AG08395 (cell line): ENCODE measurements at places on chromosomes 1 and 21.

DNA sequence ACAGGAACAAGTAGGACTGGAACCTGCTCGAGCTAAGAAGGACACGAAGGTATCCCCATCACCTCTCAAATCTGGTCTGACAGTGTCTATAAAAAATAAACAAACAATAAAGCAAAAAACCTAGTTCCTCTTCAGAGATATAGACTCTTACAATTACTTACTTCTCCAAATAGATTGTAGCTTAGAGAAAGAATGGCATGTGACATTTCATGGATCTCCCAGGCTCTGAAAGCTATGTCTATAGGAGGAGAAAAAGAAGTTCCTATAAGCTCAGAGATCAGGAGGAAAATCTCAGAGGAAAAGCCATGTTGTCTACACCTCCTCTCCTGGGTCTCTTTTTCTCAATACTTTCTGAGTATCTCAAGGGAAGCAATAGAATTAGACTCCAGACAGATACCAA, 12.3 kb upstream of the OR10J5 start:
- no peak for DNase-seq

DNA sequence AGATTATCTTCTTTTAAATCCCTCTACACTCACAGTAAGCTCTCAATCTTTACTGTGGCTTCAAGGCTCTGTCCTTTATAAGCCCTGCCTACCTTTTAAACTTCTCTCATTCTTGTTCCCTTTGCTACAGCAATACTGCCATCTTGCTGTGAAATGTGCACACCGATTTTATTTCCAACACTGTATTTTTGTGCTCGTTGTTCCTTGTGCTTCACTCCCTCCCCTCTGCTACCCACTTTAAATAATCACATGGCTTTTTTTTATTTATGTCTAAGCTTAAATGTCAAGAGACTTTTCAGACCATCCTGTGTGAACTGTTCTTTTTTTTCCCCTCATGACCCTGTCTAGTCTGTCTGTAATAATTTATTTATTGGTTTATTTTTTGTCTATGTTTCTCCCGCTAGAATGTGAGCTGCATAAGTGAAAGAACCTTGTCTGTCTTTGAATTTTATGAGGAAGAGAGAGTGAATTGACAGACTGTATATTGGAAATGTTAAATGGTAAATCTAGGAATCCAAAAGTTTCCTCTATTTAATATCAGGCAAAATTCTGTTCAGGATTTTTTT, 45.7 kb downstream of the ABCD3 start:
- DNase-seq = peak; percentile 60

DNA sequence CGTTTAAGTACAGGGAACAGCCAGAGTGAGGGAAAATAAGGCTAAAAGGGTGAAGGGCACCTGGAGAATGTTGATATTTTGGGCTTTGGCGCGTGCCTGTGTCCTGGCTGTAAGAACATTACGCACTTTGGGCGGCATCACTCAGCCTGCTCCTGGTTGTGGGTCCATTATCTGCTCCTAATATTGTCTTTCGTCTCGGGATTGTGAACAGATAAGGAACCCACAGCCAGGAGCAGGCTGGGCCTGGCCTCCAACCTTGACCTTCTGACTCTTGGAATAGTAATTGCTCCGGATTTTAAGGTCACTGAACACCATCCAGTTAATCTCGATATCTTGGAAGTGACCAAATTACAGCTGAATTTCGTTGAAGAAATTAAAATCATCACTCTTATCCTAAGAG, 61.9 kb downstream of the TCP10L start:
- no peak for DNase-seq

- DNase-seq = peak; percentile 48
Measured at GRCh38 chr1:218371927-218372672, 27.0 kb downstream of the TGFB2 start.

DNA sequence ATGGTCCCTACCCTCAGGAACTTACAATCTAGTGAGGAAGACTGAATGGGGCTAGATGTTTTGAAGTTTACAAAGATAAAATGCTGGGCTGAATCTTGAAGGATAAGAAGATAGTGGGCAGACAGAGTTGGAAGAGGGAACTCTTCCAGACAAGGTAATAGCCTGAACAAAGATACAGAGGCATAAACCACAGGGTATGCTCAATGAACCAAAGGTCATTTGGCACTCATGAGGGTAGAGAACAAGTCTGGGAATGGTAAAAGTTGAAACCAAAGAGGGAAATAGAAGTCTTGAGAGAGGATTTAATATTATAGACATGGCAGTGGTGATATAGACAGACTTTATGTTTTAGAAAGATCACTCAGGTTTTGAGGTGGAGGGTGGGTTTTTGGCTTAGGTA, 48.1 kb upstream of the ZSWIM5 start:
- DNase-seq = no peak

GRCh38 chr1:21468599-21468998, 28.7 kb downstream of the NBPF3 start:
- DNase-seq = no peak

DNA sequence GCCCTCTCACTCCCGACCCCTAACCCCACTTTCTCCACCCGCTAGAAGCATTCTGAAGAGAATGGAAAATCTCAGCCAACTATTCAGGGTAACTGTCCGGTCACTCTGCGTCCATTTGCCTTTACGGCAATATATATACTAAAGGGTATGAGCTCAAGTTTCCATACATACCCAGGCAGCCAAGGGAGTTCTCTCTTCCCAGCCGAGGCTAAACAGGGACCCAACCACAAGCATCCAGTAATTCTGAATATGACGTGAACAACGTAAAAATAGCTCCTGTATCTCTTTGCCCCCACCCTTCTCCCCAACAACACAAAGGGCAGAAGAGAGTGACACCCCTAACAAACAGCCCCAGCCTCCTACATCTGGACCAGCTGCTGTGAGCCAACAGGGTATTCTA, 67.7 kb downstream of the SSBP3 start:
- DNase-seq = no peak
